ENCODE measurements at places on chromosomes 7 and 10. TPM values are rescaled to one million over a fixed set of nuclear protein-coding genes. Genes with fewer than 3 reads are reported as not detected.

GRCh38 chr10:32943854-32944661, 14.0 kb downstream of the ITGB1 start:
- DNase-seq: no peak

- DNase-seq: no peak
Observed at GRCh38 chr10:47036771-47037170, 125.5 kb downstream of the PTPN20 start.

- no peak for DNase-seq
Observed at GRCh38 chr10:132154931-132155330, 31.8 kb upstream of the DPYSL4 start.

DNA sequence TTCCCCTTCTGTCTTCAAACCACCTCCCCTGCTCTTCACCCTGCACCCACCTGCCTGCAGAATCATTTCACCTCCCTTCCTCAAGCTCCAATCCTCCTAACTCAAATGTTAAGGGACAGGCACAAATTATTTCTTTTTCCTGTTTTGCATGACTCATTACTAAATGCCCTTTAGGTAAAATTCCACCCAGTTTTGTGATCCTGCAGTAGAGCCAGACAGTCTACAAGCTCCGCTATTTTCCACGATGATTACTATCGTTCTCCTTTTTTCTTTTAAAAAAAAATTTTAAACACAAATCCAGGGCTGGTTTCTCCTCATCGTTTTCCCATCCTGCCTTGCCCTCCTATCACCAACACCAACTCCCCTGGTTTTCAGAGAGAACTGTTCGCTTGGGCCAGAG, 186.8 kb upstream of the YAE1 start:
- no peak for DNase-seq

DNA sequence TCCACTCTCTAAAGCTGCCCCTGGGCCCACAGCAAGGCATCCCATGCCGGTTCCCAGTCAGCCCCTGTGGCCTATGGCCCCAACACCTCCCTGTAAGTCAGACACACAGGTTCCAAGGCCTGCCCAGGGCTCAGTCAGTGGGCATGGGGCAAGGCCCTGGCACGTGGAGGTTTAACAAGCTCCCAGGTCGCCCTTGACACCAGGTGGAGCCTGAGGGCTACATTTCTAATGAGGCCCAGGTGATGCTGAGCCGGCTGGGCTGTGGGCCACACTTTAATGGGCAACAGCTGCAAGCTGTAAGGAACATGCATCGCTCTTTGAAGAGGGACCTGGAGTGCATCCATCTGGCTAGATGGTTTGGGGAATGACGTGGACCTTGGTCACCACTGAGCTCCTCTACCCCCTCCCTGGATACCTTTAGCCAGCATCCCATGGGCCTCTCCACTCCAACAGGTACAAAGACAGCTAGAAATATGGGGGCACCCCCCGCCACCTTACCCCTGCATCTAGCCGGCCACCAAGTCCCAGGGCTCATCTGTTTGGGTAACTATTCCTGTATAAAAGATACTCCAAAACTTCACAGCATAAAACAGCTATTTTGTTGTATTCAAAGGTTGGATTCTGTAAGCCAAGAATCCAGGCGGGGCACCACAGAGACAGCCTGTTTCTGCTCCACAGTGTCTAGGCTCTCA, 122.5 kb downstream of the OAT start:
- DNase-seq: no peak

RNF32 gene
- 1.8 TPM for total RNA-seq

All from bronchial epithelial cell (primary cell).